CD4-positive, alpha-beta T cell treated with Interferon alpha-2 for 1 hour (primary cell): ENCODE measurements at places on chromosomes 16 and 17.

DNA sequence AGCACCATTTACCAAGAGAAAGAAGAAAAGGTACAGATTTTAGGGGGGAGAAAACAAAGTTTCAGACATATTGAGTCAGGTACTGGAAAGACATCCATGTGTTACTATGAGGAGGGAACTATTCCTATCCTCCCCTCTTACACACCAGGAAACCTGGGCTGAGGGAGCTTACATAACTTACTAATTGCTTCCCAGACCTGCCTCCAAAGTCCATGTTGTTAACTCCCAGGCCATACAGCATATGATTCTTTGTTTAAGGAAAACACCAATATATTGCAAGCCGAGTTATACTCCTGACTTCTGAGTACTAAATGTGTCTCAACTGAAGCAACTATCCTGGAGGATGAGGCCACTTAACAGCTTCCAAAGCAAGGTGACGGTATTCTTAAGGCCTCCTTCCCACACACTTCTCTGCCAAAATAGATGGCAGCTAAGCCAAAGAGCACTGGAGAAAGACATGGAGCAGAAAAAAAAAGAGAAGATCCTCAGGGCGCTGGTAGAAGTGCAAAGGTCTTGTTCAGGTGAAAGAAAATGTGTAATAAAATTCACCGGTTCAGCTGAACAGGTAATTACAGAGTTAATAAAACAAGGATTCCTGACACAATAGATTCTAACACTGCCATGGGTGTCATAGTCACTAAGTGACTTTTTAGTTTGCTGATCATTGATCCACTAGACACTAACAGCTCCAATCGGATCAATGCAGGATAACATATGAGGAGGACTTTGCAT lies 151.1 kb downstream of the SKAP1 start:
- no peak for DNase-seq

- no peak for DNase-seq
Observed at GRCh38 chr16:85967111-85967510, 68.1 kb downstream of the IRF8 start.

GRCh38 chr16:2527071-2527783 lies 4.0 kb downstream of the CEMP1 start:
- DNase-seq: no peak

DNA sequence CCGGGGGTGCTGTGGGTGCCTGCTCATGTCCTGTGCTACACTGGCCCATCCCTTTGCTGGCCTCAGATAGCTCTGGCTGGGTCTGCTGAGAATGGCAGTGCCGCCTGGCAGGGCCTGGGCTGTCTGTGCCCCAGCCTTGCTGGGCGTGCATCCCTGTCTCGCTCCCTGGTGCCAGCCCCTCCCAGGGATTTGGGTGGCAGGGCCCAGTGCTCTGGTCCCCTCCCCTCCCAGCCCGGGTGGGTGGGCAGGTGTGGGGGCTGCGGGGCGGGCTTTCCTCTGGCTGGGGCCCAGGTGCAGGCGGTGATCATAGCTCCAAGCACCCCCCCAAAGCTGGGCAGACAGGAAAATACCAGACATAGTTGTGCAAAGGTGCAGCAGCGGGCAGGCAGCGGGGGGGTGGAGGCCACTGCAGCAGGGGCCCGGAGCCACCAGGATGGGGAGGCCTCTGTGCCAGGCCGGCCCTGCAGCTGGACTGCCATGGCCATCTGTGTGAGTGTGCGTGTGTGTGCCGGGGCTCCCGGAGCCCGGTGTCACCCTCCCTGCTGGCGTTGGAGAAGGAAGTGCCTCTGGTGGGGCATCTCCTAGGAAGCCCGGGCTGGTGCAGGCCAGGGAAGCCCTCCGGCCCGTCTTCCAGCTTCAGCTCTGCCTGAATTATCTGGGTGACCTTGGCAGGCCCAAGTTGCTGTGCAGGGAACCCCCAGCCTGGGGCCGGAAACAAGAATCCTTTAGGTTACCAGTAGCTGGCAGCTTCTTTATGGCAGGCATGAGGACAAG lies 7.4 kb downstream of the GLIS2 start:
- DNase-seq: no peak

DNA sequence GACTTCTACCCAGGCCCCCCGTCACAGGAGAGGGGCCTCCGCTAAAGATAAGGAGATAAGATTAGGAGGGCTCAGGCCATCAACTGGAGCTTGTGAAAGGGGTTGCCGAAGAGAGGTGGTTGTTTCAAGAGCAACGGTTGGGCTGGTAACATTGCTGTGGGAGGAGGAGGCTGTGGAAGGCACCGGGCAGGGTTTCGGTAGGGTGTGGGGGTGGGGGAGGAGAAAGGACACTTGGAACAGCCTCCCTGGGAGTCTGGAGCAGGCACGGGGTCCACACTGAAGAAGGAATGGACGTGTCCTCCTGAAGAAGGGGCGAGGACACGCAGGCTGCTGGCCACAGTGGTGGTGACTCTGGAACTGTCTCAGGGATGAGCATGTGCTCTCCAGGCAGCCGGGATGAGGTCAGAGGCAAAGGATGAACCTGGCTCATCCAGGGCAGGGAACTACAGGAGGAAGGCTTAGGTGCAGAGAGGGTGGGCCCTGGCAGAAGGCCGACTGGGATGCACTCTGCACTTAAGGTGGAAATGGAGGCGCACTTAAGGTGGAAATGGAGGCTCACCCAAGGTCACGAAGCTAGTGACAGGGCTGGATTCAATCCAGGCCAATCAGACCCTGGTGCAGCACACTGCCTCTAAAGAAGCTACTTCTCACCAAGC lies 1.2 kb upstream of the EPX start:
- no peak for DNase-seq
